Midbrain (tissue), 1 donor: ENCODE measurements at places on chromosomes 4 and X.

- DNase-seq = no peak
Observed at GRCh38 chr4:174859904-174860303, 30.9 kb upstream of the GLRA3 start.

DNA sequence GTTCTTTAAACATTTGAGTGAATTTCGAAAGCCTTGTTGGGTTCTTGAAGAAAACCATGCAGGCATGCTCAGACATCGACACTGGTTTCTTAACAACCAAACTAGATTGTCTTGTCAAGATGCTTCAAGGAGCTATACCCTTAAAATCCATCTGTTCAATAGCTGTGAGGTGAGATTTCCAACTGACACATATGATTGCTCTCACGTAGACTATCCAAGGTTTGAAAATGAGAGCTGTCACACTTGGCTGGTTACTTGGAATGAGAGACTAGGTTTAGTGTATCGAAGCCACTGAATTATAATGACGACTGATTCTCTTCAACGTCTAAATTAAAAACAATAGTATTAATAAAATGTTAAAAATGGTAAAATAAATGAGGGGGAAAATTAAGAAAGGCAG lies 2725.5 kb downstream of the ARAP2 start:
- DNase-seq = no peak

GRCh38 chrX:103550415-103551051 lies 31.2 kb upstream of the RAB40A start:
- DNase-seq = no peak

- no peak for DNase-seq
Observed at GRCh38 chr4:168361365-168362024, 42.9 kb upstream of the DDX60 start.

DNA sequence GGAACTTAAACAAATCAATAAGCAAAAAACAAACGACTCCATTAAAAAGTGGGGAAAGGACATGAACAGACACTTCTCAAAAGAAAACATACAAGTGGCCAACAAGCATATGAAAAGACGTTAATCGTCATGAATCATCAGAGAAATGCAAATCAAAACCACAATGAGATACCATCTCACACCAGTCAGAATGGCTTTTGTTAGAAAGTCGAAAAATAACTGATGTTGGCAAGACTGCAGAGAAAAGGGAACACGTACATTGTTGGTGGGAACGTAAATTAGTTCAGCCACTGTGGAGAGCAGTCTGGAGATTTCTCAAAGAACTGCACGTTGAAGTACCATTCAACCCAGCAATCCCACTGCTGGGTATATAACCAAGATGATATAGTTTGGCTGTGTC lies 23.7 kb downstream of the NEUROG2 start:
- DNase-seq = no peak

DNA sequence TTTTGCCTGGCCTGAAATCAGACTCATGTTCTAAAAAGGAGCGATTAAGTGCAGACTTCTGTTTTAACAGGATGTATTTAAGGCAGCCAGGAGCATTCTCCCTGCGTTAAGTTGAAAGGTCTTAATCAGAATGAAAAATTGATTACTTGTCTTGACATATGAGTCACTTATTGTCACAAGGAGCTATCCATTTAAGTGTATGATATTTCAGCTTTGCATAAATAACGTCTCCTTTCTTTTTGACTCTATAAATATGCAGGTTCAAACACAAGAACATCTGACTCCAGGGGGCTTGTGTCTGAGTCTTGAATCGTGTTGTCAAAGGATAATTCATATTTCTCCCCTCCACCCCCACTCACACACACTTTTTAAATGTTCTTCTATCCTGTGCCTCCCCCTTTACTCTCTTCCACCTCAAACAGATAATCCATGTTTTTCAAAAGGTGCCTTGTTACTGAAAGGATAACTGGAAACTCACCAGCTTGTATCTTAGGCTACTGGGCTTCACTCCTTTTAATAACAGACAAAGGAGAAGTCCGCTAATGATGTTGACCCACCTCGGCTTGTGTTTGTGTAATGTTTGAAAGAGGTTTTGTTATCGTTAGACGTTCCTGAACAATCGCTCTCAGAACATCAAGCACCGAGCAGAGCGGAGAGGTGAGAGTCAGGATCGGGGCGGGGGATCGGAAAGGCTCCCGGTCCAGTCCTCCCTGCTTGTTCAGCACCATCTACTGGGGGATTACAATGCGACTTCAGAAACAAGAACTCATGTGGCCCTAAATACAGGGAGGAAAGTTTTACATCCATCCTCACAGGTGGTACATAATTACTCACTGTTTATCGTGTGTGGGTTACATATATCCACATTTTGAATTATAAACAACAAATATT lies 107.5 kb upstream of the RPL34 start:
- DNase-seq = peak; percentile 35

GRCh38 chrX:68440940-68441339 lies 7.6 kb upstream of the OPHN1 start:
- peak; percentile 55 for DNase-seq

GRCh38 chr4:8289151-8289750 lies 19.7 kb downstream of the HTRA3 start:
- no peak for DNase-seq

GRCh38 chrX:130975947-130976346 lies 72.9 kb upstream of the ENOX2 start:
- DNase-seq = peak; percentile 53

DNA sequence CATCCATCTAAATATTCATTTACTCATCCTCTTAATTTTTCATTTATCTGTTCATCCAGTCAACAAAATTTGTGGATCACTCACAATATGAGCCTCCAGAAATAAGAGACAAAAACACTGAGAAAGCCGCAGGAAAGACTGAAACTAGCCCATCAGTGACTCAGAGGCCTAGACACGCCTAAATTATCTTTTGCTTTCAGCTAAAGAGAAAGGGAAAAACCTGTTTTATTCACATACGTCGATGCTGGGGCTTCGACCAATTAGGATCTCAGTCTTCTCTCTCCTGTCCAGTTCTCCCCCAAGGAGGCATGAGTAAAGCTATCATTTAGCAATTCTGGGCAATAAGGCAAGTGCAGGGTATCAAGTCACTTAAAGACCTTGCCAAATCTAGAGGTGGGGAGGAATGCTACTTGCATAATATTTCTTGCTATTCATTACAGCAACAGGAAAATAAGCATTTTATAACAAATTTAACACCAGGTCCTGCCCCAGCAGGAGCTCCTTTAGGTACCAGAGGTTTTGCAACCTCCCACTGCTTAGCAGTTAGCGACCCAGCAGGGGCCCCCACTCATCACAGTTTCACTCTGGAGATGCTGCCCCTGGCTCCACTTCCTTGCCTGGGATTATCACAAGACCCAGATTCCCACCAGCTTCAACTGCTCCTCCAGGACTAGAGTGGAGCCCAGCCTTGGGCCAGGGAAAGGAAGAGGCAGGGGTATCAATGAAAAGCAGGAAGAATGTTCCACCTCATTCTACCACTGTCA lies 30.1 kb upstream of the TMEM154 start:
- no peak for DNase-seq

DNA sequence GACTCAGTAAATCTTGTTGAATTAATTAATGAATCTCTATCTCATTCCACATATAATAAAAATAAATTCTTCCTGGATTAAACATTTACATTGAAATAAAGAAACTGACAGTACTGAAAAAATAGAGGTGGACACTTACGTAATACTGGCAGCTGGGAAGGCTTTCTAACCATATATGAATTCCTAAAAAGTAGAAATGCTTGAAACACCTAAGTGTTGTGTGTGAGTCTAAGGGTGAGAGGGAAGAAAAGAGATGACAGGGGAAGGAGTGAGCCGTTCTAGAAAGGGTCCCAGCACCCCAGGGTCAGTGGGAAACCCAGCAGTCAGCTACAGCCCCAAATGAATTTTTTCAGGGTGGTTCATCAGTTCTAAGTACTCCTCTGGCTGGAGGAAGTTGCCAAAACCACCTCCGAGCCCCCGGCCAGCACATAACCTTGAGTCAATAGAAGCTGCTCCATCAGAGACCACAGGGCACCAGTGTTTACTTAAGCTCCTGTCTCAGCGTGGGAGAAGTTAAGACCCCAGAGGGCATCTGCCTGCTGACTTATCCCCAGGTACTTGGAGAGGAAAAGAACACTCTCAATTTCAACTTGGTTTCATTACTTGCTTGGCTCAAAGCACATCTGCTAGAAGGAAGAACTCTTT lies 18.3 kb downstream of the GAB3 start:
- no peak for DNase-seq

- DNase-seq = no peak
Observed at GRCh38 chr4:3723232-3723642, 42.9 kb upstream of the ADRA2C start.

- no peak for DNase-seq
Observed at GRCh38 chr4:67198727-67199126, 346.6 kb downstream of the CENPC start.

DNA sequence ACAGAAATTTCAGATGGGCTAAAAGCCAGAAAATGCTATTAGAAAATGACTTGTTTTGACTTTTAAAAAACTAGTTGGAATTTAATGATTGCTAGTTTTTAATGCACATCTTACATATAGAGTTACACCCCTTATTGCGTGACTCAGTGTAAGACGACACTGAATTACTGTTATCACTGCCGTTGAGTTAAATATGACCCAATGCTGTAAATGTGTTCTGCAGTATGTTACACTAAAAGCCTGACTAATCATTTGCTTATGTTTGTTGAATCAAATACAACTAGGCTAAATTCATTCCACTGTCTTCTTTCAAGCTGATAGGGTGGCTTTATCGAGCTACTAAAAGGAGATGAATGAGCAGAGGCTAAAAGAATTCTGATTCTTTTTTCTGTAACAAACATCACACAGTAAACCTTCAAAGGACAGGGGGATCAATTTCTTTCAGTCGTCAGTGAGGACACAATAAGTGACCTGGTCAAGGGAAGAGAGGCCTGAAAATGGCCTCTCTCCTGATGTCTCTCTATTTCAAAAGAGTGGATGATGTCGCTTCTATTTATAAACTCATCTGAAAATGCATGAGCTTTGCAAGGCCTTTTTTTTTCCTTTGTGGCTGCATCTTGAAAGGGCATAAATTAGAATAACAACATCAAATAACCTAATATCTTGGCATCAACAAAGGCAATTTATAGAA lies 142.2 kb upstream of the KCNIP4 start:
- DNase-seq = no peak

DNA sequence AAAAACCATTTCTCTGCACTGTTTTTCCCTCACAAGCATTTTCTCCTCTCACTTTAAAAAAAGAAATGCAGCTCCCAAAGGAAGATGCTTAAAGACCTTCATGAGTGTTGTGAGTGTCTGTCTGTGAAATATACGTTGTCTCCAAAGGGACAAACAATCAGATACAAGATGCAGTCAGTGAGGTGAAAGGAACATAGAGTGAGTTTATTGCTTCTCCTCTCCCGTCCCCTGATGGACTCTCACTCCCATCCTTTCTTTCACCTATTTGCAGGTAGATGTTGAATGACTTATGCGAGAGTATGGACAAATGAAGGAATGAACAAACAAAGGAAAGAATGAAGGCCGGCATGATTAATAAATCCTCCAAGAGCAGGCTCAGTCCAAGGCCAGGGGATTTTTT lies 561.2 kb upstream of the DIPK2B start:
- DNase-seq = no peak

DNA sequence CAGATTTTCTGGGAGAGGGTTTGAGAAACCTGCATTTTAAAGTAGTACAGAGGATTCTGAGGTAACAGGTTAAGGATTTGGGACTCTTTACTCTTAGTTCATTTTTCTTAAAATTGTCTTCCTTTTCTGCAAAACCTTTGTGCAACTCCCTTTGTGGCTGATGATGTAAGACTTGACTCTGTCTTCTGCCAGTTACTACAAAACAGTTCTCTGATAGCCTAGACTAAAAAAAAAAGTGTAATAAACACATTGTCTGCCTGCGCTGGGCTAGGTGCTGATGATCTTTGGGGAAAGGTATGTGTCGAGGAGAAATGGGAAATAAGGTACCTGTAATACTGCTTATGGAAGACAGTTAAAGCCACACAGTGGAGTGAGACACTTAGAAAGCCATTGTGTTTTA lies 28.7 kb downstream of the IL13RA1 start:
- DNase-seq = no peak

GRCh38 chr4:37685823-37686372 lies 278 bp downstream of the RELL1 start:
- DNase-seq = no peak

DNA sequence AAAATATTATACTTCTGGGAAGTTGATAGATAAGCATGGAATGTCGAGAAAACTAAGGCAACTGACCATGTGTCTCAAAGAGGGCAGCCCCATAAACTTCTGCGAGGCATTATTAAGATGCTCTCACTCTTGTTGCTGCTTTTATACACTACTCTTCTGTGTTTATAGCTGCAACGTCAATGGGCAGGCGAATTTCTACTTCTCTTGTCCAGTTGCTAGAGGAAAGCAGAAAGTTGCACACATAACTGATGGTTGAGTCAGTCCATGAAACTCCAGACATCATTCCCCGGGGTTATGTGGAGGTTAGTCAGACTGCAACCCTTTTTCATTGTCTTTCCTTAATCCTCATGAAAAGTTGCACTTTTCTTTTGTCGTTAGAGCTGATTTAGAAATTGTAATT lies 39.8 kb downstream of the VCX3B start:
- no peak for DNase-seq

DNA sequence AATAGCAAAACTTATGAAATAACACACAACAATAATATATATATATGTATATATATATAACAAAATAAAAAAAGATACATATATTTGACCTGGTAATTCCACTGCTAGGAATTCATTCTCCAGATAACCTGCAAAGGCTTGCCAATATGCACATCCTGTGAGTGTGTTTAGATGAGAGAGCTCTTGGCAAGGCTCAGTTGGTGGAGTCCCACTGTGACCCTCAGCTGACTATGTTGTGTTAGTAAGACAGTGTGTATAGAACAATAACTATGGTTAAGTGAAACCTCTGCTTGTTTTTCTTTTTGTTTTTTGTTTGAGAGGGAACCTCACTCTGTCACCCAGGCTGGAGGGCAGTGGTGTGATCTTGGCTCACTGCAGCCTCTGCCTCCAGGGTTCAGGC lies 39.5 kb upstream of the RBMX start:
- DNase-seq = no peak
